ENCODE measurements at places on chromosomes 6 and 20.
A peak's percentile ranks its signal among the peaks of the same experiment; 100 is the strongest.

- DNase-seq: no peak
Measured at GRCh38 chr20:59864726-59865125, 68.7 kb downstream of the SYCP2 start.

DNA sequence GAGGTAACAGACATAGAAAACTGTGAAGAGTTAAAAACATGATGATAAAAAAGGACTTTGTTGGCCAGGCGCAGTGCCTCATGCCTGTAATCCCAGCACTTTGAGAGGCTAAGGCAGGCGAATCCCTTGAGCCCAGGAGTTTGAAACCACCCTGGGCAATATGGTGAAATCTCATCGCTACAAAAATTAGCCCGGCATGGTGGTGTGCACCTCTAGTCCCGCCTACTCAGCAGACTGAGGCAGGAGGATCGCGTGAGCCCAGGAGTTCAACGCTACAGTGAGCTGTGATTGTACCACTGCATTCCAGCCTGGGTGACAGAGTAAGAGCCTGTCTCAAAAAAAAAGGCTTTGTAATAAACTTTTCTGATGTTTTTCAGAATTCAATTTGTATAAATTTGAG lies 60.1 kb downstream of the GFOD1 start:
- no peak for DNase-seq

DNA sequence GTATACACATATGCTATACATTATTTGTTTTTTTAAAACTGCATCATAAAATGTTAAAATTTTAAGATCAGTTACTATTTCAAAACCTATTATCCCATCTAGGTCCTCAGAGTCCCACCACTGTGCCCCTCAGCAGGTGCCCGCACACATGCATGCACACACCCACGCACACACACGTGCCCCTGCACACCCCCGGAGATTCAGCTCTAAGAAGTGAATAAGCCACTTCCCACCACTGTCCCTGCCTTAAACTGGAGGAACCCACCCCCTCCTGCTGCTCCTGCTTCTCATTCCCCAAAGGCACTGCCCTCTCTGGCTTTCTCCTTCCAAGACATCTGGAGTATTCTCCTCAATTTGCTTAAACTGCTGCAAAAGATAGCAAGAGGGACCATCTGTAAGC lies 5.4 kb upstream of the FAM210B start:
- DNase-seq: no peak

DNA sequence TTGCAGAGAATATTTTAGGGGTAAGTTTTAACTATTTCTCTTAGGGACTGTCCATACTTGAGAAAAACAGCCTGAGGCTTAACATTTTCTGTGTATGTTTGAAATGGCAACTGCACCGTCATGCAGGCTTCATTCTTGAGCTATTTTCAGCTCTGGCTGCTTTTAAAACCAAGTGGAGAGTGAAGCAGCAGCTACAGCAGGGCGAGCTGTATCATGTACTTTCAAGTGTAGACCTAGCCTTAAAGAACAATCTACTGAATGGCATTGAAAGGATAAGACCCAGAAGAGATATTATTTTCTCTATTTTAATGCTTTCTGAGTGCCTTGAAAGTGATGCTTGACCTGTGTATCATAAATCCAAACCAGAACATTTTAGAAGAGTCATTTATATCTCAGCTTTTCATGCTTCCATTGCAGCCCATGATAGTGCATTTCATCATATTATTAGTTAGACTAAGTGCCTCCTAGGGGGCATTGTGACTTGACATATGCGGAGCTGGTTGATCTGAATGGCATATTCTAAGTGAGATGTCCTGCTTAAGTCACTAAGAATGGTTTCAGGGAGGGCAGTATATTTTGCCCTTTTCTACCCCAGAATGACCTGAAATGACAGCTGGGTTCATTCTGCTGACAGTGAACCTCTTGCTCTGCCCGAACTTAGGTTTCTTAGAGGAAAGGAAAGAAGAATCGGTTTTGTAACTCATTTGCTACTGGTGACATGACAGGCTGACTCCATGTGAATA lies 85.3 kb downstream of the NKAIN2 start:
- DNase-seq: no peak

GRCh38 chr6:156028335-156029131 lies 572.9 kb upstream of the NOX3 start:
- no peak for DNase-seq

GRCh38 chr6:31712296-31712695 lies 2.9 kb upstream of the LY6G6D start:
- no peak for DNase-seq

- no peak for DNase-seq
Measured at GRCh38 chr6:110063594-110064263, 85.6 kb downstream of the GPR6 start.

- DNase-seq: peak; percentile 95
Measured at GRCh38 chr6:37239950-37240713, 17.4 kb upstream of the TBC1D22B start.

GRCh38 chr20:60057123-60057865 lies 99.1 kb downstream of the CDH26 start:
- DNase-seq: peak; percentile 58

DNA sequence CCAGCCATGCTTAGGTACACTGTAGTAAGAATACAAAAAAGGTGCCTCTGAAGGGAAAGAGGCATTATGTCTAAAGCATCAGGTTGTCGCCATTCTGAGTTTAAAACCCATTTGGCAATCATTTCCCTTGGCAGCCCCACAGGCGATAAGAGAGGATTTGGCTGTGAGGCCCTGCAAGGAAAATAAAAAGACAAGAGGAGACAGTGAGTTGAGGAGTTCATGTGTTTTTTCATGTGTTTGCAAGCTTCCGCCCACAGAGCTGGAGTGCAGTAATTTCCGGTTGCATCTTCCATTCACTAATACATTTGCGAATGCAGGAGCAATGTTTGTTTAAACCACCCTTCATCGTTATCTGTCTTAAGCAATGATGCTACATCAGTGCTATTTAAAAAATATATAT lies 138.5 kb upstream of the SOX4 start:
- no peak for DNase-seq

- DNase-seq: no peak
Measured at GRCh38 chr6:52647199-52647598, 23.7 kb upstream of the TMEM14A start.

GRCh38 chr20:5065879-5066383 lies 53.8 kb downstream of the PCNA start:
- DNase-seq: peak; percentile 54

DNA sequence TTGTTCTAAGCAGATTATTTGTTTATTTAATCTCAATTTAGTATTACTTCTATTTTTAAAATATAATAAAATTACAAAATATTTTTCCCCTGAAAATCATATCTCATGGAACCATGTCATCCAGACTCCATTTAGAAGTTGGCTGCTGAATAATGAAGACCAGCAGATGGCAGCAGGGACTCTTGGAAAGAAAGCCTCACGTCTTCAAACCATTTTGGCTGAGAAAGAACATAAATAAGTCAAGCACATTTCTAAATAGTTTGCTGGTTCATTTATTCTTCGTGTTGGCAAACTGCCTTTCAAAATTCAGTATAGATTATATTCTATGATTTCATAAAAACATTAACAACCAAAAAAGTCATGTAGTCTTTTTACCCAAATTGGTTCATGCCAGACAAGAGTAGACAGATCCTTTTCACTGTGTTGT lies 71.7 kb downstream of the RCAN2 start:
- peak; percentile 42 for DNase-seq

GRCh38 chr6:133108419-133108818 lies 132.7 kb upstream of the EYA4 start:
- DNase-seq: no peak

DNA sequence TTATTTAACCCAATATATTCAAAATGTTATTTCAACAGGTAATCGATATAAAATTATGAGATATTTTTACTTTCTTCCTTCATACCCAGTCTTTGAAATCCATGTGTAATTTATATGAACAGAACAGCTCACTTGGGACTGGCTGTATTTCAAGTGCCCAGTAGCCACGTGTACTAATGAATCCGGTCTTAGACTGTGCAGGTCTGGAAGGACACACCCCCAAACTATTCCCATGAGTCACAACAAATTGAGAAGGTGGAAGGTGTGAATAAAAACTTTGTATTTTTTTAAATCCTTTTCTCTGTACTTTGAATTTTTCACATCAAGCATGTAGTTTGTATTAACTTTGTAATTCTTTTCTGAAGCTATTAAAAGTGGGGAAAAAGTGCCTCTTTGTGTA lies 2.8 kb downstream of the UNC5CL start:
- no peak for DNase-seq

- no peak for DNase-seq
Measured at GRCh38 chr6:47362857-47363461, 53.3 kb upstream of the TNFRSF21 start.

DNA sequence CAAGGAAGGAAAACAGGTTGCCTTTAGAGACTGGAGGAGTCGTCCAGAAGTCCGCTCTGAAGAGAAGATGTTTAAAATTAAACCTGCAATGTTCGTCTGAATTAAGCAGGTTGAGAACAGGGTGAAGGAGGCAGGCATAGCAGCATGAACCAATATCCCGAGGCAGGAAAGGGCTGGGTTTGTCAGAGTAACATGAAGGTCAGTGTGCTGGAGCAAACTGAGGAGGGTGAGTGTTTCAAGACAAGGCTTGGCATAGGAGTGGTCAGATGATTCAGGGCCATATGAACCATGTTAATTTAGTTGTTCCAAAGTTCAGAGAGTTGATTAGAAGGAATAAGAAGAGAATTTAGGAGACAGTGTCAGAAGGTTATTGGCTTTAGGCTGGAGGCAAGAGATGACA lies 93.3 kb downstream of the UTRN start:
- no peak for DNase-seq

DNA sequence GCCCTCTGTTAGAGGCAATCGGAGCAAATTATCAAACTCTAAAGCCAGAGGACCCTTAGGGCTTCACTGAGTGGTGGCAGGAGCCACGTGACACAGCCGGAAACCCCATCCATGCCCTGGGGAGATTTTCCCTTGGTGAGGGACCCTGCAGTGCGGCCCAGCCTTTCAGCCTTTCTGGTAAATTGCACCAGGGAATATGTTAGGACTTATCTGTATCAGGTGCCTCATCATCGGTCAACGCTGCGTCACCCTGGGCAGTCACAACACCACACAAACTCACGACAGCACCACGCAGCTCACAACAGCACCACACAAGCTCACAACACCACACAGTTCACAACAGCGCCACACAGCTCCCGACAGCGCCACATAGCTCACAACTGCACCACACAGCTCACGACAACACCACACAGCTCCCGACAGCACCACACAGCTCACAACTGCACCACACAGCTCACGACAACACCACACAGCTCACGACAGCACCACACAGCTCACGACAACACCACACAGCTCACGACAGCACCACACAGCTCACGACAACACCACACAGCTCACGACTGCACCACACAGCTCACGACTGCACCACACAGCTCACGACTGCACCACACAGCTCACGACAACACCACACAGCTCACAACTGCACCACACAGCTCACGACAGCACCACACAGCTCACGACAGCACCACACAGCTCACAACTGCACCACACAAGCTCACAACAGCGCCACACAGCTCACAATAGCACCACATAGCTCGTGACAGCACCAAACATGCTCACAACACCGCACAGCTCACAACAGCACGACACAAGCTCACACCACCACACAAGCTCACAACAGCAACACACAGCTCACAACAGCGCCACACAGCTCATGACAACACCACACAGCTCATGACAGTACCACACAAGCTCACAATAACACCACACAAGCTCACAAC lies 199.0 kb downstream of the DLL1 start:
- DNase-seq: peak; percentile 7

GRCh38 chr6:99402448-99402847 lies 8.5 kb upstream of the COQ3 start:
- no peak for DNase-seq

DNA sequence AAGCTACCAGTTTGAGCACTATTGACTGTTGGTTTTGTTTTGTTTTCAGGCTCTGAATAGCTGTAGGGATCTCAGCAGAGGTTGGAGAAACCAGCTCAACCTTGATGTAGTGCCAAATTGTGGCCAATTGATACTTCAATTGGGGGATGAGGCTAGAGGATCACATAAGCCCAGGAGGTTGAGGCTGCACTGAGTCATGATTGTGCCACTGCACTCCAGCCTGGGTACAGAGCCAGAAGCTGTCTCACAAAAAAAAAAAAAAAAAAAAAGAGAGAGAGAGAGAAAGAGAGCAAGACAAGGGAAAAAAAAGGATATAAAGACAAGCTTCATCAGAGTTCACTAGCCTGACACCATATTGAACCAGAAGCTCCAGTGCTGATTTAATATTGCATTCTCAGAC lies 702.1 kb downstream of the FRK start:
- no peak for DNase-seq

DNA sequence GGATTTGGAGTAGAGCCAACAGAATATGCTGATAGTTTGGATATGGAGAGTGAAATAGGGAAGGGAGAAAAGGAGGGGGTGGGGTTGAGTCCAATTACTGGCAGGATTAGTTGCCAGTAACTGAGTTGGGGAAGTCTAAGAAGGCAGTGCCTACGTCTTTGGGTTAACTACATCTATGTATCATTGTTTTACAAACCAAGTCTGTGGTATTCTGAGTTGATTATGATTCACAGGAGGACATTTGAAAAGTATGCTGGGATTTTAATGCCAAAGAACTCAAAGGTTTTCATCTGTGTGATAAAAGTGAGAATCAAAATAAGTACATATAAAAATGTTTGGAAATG lies 14.7 kb downstream of the DSE start:
- no peak for DNase-seq

- DNase-seq: peak; percentile 57
Measured at GRCh38 chr6:152636609-152637295, 410 bp downstream of the SYNE1 start.

GRCh38 chr20:40741507-40742106 lies 52.6 kb upstream of the MAFB start:
- DNase-seq: peak; percentile 38

GRCh38 chr6:22095836-22096235 lies 201.0 kb downstream of the PRL start:
- DNase-seq: no peak

DNA sequence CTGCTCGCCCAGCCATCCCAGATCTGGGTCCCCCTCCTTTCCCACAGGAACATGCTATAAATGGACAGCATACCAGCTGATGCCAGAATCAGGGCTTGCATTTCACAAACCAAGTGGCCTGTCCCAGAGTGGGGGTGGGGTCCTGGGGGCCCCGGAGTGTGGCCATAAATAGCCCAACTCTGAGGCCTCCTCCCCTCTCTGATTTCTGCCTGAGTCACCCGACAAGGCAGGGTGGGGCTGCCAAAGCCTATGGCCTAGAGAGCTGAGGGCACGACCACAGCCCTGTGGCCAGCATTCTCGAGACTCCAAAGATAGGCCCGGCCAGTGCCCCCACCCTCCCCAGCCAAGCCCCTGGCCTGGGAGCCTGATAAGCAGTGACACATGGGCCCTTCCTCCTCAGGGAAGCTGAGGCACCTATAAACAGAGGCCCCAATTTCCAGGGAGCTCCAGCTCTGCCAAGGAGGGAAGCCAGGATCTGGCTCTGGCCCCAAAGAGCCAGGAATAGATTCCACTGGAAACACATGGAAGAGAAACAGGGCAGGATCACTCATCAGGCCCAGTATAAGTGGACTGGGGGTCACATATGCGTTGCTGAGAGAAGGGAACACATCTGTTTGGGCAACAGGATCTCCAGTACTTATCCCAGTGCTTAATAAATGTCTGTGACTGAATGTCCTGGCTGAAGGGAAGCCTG lies 20.3 kb downstream of the SNTA1 start:
- peak; percentile 84 for DNase-seq

All from left cardiac atrium (tissue), 4 donors.